NCI-H1105 (cell line): ENCODE measurements at places on chromosomes 6 and 20.

DNA sequence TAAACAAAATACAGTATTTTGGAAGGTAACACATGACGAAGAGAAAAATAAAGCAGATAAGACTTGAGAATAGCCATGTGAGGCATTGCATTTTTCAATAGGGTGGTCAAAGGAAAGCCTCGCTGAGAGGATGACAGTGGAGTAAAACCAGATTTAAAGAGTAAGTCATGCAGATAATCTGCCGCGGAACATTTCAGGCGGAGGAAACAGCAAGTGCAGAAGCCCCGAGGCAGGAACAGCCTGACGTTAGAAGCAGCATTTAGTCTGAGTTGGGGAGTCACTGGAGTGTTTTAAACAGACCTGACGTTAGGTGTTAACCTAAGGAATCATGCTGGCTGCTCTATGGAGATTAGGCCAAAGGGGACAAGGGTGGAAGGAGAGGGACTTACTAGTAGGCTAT, 65.0 kb upstream of the VSTM2L start:
- no peak for DNase-seq

- no peak for DNase-seq
These were observed 51.1 kb downstream of the GTF2H5 start for GRCh38 chr6:158219228-158219627.

- DNase-seq: no peak
These were observed 605 bp downstream of the CDC5L start for GRCh38 chr6:44388135-44388487.

- DNase-seq: no peak
These were observed 37.2 kb downstream of the C6orf132 start for GRCh38 chr6:42105156-42105648.

DNA sequence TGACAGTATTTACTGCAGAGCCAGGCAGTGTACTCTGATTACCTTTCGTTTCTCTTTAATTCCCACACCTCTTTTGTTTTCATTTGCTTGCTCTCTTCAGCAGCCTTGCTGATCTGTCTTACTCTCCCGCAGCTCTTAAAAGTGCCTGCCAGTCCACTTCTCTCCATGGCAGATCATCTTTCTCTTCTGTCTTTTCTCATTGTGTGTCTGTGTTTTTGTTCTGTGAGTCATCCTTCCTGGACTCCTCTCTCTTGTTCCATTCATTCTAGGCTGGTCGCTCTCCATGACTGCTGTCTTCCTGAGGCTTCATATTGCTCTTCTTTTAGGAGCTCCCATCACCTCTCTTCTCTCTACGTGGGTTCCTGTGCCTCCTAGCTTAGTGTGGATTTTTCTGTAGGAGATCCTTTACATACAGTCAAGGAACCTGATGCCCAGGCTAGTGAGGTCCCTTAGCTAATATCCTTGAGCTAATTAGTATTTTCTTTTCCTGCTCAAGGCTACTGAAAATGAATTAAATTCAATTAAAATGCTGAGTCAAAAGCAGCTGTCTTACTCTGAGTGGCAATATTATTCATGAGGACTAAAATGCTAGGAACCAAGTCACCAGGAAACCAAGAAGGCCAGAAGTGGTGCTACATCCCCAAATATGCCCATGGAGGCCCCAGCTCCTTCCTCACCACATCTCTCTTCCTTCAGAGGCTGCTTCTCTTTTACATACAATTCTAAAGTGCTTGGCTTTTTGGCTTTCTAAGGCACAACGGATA, 86.1 kb downstream of the SLX4IP start:
- DNase-seq: no peak

DNA sequence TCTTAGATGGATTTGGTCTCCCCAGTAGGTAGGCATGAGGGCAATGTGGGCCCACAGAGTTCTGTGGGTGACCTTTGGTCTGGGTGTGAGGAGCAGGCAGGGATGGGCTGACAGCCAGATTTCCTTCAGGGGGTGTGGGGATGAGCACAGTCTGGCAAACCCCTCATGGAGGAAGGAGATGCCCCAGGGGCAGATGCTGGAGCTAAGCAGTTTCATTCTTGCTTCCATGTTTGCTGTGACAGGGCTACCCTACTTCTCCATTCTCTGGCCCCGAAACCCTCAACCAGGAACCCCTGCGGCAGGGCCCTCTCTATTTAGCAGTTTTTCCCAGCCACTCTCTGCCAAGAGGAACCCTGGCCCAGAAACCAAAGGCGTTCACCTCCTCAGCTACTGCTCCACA, 40.4 kb downstream of the GCLC start:
- no peak for DNase-seq

DNA sequence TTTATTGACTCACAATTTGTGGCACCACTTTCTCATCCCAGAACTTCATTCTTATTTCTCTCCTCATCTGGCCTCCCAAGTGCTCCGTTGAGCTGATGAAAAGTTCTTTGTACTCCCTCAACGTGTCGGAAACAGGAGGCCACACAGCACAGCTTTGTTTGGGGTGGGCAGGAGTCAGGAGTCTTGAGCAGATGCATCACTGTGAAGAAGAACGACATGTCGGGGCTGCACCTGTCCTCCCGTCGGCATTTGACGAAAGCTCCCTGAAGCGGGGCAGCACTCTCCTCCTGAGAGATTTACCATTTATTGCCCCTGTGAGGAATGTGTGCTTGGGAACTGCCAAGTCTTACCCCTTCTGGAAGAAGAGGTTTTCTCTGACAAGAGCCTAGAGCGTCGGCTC, 28.1 kb downstream of the TAF8 start:
- no peak for DNase-seq

GRCh38 chr6:111764238-111765175, 108.7 kb downstream of the FYN start:
- no peak for DNase-seq

GRCh38 chr6:144768551-144769075, 483.5 kb downstream of the UTRN start:
- peak; percentile 56 for DNase-seq

DNA sequence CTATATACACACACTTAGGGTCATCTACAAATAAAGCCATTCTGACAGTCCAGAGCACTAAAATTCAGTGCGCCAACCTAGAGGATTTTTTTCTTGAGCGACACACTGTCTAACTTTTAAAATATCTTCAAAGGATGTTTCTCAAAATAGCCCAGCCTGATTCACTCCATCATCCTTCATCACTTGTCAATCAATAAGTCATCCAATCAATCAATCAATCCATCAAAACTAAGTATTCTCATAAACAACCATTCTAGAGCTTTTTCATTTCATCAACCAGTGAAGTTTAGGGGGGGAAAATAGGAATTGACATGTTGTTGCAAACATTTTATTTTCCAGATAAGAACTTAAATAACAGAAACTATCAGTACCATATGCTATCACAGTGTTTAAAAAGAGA, 183.2 kb downstream of the HDGFL1 start:
- DNase-seq: no peak

DNA sequence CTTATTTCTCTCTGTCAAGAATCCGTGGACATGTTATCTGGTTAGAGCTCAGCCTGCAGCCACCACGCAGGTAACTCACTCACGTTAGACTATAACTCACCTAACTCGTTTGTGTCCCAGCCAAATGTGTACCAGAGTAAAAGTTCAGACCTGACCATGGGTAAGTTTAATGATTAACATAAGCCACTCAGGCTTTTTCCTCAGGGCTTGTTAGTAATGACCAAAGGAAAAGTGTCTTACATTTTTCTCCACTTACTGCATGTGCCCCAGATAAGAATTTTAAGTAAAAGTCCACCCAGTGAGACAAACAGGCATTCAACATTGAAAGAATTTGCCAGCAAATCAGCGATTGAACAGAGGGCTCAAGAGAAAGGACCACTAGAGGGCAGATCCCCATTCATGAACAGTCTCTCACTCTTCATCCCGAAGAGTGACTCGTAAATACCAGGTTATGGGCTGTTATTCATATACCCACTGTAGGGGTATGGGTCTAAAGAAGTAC, at the start of gene PKHD1:
PKHD1 (minus strand) TSS at position 116 of the 502 bp plus-strand sequence. CDS start 2,680 bp downstream, outside the sequence.
- DNase-seq: no peak

- peak; percentile 24 for DNase-seq
These were observed 2.6 kb downstream of the ASF1A start for GRCh38 chr6:118896339-118897136.

DNA sequence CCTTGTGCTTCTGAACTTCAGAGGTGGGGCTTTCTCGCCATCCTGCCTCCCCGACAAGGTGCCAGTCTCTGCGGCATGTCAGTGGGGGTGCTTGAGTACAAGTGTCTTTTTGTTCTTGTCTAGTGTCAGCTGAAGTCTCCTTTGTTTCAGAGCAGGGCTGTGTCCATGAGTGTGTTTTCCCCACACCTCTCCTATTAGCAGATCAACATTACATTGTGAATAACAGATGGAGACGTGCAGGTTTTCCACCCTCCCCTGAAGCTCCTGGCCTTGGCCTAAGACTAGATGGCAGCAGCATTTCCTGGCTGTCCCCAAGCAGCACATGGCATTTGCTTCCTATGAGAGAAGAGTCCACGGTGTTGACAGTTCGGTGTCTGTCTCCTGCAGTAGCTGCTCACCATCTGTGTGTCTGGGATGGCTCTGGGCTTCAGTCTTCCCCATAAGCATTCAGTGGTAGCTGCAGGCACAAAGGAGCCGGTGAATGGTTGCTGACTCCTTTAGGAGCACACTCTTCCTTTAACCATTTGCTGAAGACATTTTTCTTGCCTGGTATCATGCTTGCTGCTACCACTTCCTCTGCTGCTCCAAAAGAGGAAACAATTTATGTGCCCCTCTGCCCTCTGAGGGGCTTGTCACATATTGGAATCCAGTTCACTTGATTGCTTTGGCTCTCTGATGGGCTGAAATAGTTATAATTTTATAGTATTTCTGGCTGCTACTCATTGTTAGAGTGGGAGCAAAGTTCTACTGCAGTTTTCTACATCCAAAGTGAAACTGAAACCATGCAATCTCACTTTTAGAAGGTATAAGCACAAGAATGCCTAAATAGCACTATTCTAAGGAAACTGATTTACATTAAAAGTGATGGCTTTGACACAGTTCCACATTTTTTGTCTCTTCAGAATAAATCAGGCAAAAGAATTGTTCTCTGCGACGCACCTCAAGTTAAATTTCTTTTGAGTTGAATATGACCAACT, 913.0 kb downstream of the C6orf118 start:
- DNase-seq: no peak

DNA sequence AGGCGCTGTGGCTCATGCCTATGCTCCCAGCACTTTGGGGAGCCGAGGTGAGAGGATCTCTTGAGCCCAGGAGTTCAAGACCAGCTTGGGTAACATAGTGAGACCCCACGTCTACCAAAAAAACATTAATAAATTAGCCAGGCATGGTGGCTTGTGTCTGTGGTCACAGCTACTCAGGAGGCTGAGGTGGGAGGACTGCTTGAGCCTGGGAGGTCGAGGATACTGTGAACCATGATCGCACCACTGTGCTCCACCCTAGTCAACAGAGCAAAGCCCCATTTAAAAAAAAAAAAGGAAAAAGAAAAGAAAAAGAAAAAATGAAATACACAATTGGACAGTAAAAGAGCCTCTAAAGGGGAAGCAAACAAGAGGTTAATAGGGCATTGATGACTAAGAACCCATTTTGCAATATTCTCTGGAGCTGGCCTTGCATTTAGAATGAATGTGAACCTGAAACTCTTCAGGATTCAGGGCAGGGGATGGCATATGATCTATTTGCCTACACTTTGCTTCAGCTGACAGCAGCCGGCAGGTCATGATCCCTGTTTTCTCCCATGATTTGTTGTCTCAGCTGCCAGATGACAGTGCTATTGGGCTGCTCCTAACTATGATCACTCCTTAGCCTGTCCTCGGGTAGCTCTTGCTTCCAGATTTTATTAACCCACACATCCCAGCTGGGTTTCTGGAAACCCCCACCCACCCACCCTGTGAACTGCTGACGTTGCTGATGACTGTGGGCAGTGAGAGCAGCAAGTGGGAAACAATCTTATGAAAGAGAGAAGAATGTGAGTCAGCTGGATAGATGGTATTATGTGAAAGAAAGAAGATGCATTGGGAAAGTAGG, 83.8 kb upstream of the ELOVL5 start:
- no peak for DNase-seq

DNA sequence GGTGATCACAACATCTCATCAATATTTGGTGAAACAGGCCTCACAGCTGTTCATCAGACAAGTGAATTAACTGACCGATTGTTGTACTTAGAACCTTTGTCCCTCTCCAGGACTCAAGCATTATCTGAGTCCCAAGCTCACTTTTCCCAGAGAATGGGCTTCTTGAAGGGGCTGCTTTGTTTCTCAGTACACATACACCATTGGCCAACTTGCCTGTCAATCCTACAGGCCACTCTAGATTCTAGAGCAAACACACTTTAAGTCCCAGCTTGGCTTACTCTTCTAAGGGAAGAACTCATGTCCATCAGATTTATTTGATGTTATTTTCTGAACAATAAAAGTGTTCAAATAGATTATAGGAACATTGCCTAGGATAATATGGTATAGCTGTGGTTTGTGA, 249.5 kb downstream of the BCKDHB start:
- DNase-seq: no peak

- no peak for DNase-seq
These were observed 12.5 kb upstream of the TREM1 start for GRCh38 chr6:41298785-41299502.

DNA sequence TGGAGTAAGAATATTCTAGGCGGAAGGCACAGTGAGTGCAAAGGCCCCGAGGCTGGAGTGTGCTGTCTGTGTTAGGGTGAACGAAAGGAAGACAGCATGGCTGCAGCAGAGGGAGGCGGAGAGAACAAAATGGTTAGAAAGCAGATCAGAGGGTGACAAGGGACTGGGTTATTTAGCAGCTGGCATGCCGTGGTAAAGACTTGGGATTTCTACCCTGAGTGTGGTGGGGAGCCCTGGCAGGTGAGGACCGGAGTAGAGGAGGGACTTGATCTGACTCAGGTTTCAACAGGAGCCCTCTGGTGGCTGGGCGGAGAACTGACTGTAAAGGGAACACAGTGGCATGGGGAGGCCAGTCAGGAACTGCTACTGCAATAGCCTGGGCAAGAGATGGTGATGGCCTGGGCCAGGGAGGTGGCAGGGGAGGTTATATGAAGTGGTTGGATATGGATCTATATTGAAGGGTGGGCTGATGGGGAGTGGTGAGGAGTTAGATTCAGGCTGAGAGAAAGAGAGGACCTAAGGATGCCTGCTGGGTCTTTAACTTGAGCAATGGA, 38.0 kb downstream of the PIM1 start:
- peak; percentile 40 for DNase-seq

- no peak for DNase-seq
These were observed 287.6 kb downstream of the PHF3 start for GRCh38 chr6:63923139-63923739.
